ENCODE measurements at places on chromosomes 11 and 22. TPM values are rescaled to one million over a fixed set of nuclear protein-coding genes. Genes with fewer than 3 reads are reported as not detected.

DNA sequence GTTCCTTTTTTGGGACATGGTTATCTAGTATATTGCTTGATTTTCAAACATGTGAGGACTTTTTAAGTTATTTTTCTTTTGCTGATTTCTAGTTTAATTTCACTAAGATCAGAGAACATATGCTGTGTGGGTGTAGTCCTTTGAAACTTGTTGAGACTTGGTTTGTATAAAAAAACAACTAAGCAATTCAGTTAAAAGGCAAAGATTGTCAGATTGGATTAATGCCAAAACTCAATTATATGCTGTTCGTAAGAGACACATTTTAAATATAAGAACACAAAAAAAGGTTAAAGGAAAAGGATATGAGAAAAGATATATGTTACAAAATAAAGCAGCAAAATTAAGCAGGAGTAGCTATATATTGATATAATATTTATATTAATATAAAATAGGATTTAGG lies 17.8 kb upstream of the RRM1 start:
- no peak overlapping the region for H3K27ac ChIP-seq
- peaks cover 3% of the 10 kb centered on the region for H3K4me1 ChIP-seq
- no peak for DNase-seq
- H3K27me3 ChIP-seq = no peaks in the 10 kb centered on the region

- no peak for DNase-seq
- H3K4me3 ChIP-seq = no peak overlapping the region
- H3K4me1 ChIP-seq = peaks cover 26% of the 10 kb centered on the region
- H3K27ac ChIP-seq = peak overlapping the region; percentile 4
- H3K36me3 ChIP-seq = no peaks in the 10 kb centered on the region
Measured at GRCh38 chr11:20060181-20060580, 100.1 kb downstream of the DBX1 start.

- H3K4me3 ChIP-seq = no peak overlapping the region
- DNase-seq = peak; percentile 15
- H3K27ac ChIP-seq = no peak overlapping the region
Measured at GRCh38 chr11:40241524-40242051, 1217.9 kb downstream of the LRRC4C start.

DNA sequence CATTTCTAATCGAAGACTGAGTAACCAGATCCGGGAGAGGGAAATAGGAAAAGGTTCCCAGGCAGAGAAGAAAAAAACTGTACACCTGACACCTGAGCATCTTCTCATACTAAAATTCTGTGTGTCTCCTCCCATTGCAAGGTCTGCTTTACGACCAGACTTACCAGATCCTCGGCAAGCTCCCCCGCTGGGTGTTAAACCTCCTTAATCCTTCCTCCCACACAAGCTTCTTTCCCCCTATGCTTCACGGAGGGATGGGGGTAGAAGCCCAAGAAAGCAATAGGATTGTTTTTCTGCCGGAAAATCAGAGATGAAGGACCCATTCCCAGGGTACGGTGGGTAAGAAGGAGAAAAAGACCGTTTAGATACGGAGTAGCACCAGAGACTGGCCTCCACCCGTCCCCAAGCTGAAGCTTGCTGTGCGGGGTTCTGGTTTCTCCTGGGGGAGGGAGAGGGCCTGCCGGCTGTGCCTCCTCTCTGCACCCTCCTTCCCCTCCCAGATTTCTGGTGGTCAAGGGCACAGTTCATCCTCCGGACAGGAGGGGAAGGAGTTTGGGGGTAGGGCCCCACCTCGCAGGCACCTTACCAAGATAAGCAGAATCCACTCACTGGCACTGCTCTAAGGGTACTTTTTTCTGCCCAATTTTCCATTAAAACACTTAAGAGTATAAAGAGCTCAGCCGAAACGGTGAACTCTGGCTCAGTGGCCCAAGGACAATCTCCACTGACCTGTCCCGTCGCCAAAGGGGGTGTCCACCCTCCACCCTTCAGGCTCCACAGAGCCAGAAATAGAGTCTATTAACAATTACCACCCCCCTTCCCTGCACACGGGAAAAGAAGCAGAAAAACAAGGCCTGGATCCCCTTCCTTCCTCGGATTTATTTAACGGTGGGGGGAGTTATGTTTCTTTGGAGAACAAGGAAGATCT lies 1.2 kb downstream of the TOB2 start:
- peaks cover 3% of the 10 kb centered on the region for H3K4me1 ChIP-seq
- peak overlapping the region; percentile 98 for H3K27ac ChIP-seq
- H3K4me3 ChIP-seq = peak overlapping the region; percentile 39
- no peaks in the 10 kb centered on the region for H3K27me3 ChIP-seq

DNA sequence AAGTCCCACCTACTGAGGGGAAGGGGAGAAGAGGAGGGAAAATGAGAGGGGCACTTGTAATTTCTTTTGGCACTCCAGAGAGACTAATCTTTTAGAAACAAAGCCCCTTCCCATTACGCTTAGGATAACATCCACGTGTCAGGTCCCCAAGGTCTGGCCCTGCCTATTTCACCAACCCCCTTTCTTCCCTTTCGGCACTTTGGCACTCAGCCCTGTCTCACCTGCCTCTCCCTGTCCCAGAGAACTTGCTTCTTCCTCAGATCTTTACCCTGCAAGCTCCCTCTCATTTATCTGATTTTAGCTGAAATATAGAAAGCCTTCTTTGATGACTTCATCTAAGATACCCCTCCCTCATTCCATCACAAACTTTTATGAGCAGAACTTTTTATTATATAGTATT lies 55.5 kb downstream of the RASSF10 start:
- no peak overlapping the region for H3K4me3 ChIP-seq
- no peaks in the 10 kb centered on the region for H3K27me3 ChIP-seq
- DNase-seq = peak; percentile 31
- peak overlapping the region; percentile 75 for H3K27ac ChIP-seq
- no peaks in the 10 kb centered on the region for H3K36me3 ChIP-seq

DNA sequence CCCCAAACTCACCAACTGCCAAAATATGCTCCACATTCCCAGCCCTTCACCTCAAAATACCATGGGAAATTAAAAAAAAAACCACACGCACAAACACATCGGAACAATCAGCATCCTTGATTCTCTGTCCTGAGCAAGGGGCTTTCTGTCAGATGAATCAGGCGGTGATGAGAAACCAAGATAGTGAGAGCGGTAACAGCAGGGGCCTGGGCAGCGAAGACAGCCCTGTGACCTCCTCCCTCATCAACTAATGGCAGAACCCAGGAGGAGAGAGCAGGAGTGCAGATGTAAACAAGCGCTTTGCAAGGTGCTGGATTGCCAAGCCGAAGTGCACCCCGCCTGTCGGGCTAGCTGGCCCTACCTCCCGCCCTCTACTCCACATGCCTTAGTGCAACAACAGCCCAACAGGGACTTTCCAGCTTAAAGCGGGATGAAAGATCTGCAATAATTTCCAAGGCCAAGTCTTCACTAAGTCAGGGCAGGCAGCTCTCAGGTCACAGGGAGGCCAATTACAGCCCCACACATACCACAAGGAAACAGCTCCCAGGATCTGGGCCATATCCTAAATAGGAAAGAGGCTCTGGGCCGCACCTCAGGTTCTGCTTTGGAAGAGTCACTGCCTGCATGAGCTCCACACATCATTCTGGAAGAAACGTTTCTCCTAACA lies 72.2 kb upstream of the BID start:
- no peak overlapping the region for H3K4me3 ChIP-seq
- H3K4me1 ChIP-seq = no peaks in the 10 kb centered on the region
- H3K36me3 ChIP-seq = no peaks in the 10 kb centered on the region
- H3K27me3 ChIP-seq = no peaks in the 10 kb centered on the region
- no peak for DNase-seq

DNA sequence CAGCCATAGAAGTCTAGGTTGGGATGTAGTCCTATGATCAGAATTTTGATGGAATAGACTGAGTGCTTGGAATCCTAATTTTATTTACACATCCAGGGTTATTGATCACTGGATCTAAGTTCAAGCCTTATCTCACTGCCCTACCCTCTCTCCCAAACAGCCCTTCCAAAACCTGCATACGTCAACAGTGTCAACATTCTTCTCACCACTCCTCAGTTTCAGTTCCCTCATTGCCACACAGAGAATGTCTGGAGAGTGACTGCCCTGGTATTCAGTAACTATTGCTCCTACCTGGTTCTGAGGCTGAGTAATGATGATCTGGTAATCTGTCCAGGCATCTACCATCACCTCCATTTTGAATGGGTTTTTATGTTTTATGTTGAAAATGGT lies 60.0 kb downstream of the GLYATL1 start:
- H3K4me1 ChIP-seq = peaks cover 6% of the 10 kb centered on the region
- H3K36me3 ChIP-seq = no peaks in the 10 kb centered on the region
- no peaks in the 10 kb centered on the region for H3K27me3 ChIP-seq
- H3K27ac ChIP-seq = peak overlapping the region; percentile 82

- no peak overlapping the region for H3K27ac ChIP-seq
- H3K36me3 ChIP-seq = no peaks in the 10 kb centered on the region
- peaks cover 5% of the 10 kb centered on the region for H3K27me3 ChIP-seq
Measured at GRCh38 chr22:37284126-37284804, 2.0 kb downstream of the CYTH4 start.

DNA sequence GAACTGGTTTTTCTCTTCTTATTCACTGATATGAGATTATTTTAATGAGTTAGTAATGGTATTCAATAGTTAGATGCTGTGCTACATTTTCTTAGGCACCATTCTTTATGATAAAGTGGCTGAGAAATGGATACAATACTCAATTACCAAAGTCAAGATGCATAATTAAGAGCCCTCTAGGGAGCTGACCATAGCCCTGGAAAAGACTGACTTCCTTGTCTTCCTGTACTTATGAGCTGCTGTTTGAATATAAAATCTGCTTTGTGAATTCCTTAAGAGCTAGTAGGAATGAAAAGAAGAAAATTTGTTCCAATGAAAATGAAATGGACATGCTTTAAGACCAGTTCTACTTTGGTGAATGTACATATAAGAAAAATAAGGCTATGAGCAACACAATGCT lies 452.3 kb downstream of the KCNA4 start:
- H3K27me3 ChIP-seq = no peaks in the 10 kb centered on the region
- no peaks in the 10 kb centered on the region for H3K4me1 ChIP-seq
- no peak overlapping the region for H3K4me3 ChIP-seq
- no peak for DNase-seq
- H3K27ac ChIP-seq = no peak overlapping the region
- no peaks in the 10 kb centered on the region for H3K36me3 ChIP-seq

The TEAD1 gene
- total RNA-seq = 87.2 TPM

The RIMBP3B gene
- total RNA-seq = 0.17 TPM

The CRYBB2 gene
- 0.37 TPM for total RNA-seq
